CD4-positive, CD25-positive, alpha-beta regulatory T cell (primary cell): ENCODE measurements at places on chromosomes 2 and 18. TPM values are rescaled to one million over a fixed set of nuclear protein-coding genes. Genes with fewer than 3 reads are reported as not detected.

Gene TMEM198
- total RNA-seq, result 0.62 TPM

Gene FBXO15
- total RNA-seq, result not detected

Gene REG1B
- not detected for total RNA-seq

Gene GREB1
- total RNA-seq, result 0.35 TPM

Gene CKAP2L
- 3.4 TPM for total RNA-seq

Gene MPP4
- total RNA-seq, result not detected

Gene TRIM43
- total RNA-seq, result not detected

Gene C2orf80
- not detected for total RNA-seq

Gene GATA6
- 0.10 TPM for total RNA-seq

Gene ZNF804A
- total RNA-seq, result not detected

Gene HOXD12
- not detected for total RNA-seq

Gene CIB4
- total RNA-seq, result not detected

DNA sequence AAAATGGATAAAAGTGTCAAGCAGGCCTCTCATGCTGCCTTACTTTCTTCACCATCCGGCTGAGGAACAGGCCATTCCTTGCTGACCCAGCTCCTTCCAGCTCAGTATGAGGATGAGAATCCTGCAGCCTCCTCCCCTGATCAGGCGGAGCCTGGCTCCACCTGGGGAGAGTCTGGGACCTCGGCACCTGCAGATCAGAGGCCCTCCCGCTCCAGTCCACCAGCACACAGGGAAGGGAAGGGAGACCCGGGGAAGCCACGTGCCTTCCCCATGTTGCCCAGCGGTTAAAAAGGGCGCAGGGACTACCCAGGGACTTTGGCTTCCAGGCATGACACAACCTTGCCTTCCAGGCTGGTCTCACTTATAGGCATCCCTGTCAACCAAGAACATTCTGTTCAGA lies 172.0 kb downstream of the NDUFA10 start:
- no peak overlapping the region for H3K4me3 ChIP-seq
- H3K4me1 ChIP-seq, result no peaks in the 10 kb centered on the region
- H3K36me3 ChIP-seq, result no peaks in the 10 kb centered on the region

GRCh38 chr18:45653090-45653489 lies 37.8 kb downstream of the SLC14A2 start:
- no peak overlapping the region for H3K4me3 ChIP-seq
- H3K27ac ChIP-seq, result no peak overlapping the region
- no peaks in the 10 kb centered on the region for H3K36me3 ChIP-seq
- no peak for DNase-seq

GRCh38 chr18:48217258-48218250 lies 191.6 kb downstream of the ZBTB7C start:
- H3K4me3 ChIP-seq, result no peak overlapping the region
- no peaks in the 10 kb centered on the region for H3K36me3 ChIP-seq
- no peak overlapping the region for H3K27ac ChIP-seq
- DNase-seq, result no peak
- no peaks in the 10 kb centered on the region for H3K4me1 ChIP-seq

DNA sequence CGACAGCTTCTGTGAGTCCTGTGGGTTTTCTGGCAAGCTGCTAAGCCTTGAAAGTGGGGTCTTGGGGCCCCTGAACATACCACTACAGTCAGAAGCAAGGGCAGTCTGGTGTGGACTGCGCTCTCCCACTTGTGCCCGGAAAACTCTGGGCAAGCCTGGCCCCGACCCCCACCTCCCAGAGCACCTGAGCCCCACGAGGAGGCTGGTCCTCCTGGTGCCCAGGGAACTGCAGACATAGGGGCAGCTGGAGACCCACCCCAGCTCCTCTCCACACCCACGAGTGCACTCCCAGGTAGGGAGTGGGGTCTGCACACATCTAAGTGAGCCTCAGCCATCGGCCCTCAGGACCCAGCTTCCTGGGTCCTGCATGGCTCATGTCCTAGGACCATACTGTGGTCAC lies 16.2 kb upstream of the GPC1 start:
- H3K27me3 ChIP-seq, result no peaks in the 10 kb centered on the region
- no peaks in the 10 kb centered on the region for H3K4me1 ChIP-seq
- no peak overlapping the region for H3K27ac ChIP-seq

GRCh38 chr2:70344195-70344594 lies 42.3 kb upstream of the FAM136A start:
- no peak overlapping the region for H3K4me3 ChIP-seq
- H3K27ac ChIP-seq, result no peak overlapping the region
- no peaks in the 10 kb centered on the region for H3K4me1 ChIP-seq
- DNase-seq, result no peak

- no peak overlapping the region for H3K4me3 ChIP-seq
- no peaks in the 10 kb centered on the region for H3K4me1 ChIP-seq
- H3K27ac ChIP-seq, result no peak overlapping the region
- DNase-seq, result no peak
- H3K27me3 ChIP-seq, result no peaks in the 10 kb centered on the region
Observed at GRCh38 chr2:235286622-235287374, 207.0 kb upstream of the AGAP1 start.

DNA sequence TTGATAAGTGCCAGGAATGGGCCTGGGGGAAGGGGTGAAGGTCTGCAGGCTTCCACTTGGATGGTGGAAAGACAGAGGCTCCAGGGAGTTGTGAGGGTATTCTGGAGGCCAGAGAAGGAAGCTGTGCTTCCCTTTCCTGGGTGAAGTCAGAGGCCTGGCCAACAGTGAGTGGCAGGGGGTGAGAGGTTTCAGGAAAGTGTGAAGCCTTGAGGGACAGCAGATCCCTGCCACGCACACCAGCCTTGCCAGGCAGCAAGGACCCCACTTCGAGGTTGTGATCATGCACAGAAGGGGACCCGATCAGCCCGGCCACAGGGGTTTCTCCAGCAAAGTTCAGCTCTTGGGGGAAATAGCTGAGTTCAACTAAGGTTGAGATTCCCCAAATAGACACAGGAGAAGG lies 66.5 kb downstream of the SMAD7 start:
- H3K4me1 ChIP-seq, result no peaks in the 10 kb centered on the region
- H3K27ac ChIP-seq, result no peak overlapping the region
- H3K36me3 ChIP-seq, result no peaks in the 10 kb centered on the region

DNA sequence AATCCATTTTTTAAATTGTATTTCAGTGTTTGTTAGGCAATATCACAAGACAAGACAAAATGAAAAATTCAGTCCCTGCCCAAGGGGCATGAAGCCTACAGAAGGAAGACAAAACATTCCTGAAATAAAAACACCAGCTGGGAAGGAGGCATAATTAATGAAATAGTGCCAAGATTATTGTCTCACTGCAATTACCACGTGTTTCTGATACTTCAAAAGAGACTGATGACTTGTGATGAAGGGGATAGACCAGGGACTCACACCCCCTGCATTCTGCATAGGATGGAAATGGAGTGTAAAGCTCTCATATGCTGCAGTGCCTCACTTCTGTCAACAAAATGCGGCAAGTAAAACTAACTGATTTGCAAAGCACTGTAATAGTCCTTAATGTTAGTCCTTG lies 178.1 kb downstream of the BARD1 start:
- H3K36me3 ChIP-seq, result no peaks in the 10 kb centered on the region
- H3K4me1 ChIP-seq, result no peaks in the 10 kb centered on the region
- no peaks in the 10 kb centered on the region for H3K27me3 ChIP-seq
- no peak overlapping the region for H3K27ac ChIP-seq
- no peak overlapping the region for H3K4me3 ChIP-seq

GRCh38 chr2:128324897-128325410 lies 6.3 kb upstream of the HS6ST1 start:
- peaks cover 9% of the 10 kb centered on the region for H3K4me1 ChIP-seq
- no peak for DNase-seq
- no peaks in the 10 kb centered on the region for H3K27me3 ChIP-seq
- no peaks in the 10 kb centered on the region for H3K36me3 ChIP-seq

DNA sequence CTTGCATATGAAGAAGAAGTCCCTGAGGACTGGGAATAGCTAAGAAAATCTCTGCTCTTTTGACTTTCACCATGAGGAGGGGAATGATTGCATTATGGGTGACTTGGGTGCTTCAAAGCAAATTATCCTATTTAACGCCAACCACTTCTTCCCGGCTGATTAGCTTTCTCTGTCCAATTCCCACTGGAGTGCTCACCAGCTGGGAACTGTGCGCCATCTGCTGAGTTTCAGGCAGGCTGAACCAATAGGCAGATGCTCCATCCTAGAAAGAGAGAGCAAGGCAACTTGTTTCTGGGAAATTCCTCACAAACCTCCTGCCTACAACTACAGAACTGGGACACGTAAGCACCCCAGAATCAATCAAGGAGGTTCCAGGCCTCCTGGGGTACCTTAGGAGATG lies 49.4 kb downstream of the POLE4 start:
- H3K4me3 ChIP-seq, result no peak overlapping the region
- no peaks in the 10 kb centered on the region for H3K27me3 ChIP-seq
- H3K4me1 ChIP-seq, result no peaks in the 10 kb centered on the region

GRCh38 chr2:162992828-162993227 lies 154.3 kb upstream of the KCNH7 start:
- no peak overlapping the region for H3K4me3 ChIP-seq
- DNase-seq, result no peak
- H3K27me3 ChIP-seq, result no peaks in the 10 kb centered on the region
- no peaks in the 10 kb centered on the region for H3K36me3 ChIP-seq
- H3K27ac ChIP-seq, result no peak overlapping the region

- no peaks in the 10 kb centered on the region for H3K27me3 ChIP-seq
- DNase-seq, result no peak
- no peak overlapping the region for H3K4me3 ChIP-seq
- peak overlapping the region; percentile 78 for H3K27ac ChIP-seq
Observed at GRCh38 chr18:63218472-63218871, 101.1 kb downstream of the BCL2 start.

DNA sequence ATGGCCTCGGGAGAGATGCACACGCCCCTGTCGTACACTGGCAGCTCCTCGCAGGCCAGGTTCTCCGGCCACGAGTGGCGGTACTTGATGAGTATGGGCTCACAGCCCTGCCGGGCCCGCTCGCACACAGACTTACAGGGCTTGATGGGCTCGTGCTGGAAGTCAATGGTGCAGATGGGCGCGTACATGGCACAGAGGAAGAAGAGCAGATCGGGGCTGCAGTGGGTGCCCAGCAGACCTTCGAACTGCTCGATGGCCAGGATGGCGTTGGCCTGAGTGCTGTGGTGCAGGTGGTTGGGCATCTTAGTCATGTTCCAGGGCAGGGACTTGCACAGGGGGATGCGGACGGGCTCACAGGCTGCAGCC lies 359 bp downstream of the FRZB start:
- H3K36me3 ChIP-seq, result no peaks in the 10 kb centered on the region
- H3K27me3 ChIP-seq, result peaks cover 19% of the 10 kb centered on the region
- peak; percentile 1 for DNase-seq
- no peaks in the 10 kb centered on the region for H3K4me1 ChIP-seq
- no peak overlapping the region for H3K27ac ChIP-seq

GRCh38 chr2:25340181-25340921 lies 1.4 kb downstream of the DNMT3A start:
- peaks cover 59% of the 10 kb centered on the region for H3K4me1 ChIP-seq
- H3K4me3 ChIP-seq, result no peak overlapping the region
- H3K36me3 ChIP-seq, result no peaks in the 10 kb centered on the region
- H3K27ac ChIP-seq, result peak overlapping the region; percentile 41

DNA sequence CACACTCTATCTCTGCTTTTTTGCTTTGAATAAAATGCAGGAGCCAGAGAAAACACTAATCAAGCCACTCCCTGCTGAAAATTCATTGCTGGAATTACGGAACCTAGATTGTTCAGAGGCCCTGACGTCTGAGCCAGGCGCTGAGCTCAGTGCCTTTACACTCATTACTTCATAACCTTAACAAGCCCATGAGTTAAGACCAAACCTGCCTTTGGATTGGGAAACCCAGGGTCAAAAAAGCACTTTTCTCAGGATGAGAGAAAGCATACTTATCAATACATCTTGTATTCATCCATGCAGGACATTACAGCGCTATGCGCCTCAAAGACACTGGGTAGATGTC lies 762 bp downstream of the INO80C start:
- no peaks in the 10 kb centered on the region for H3K36me3 ChIP-seq
- H3K4me3 ChIP-seq, result peak overlapping the region; percentile 99
- H3K4me1 ChIP-seq, result peaks cover 9% of the 10 kb centered on the region
- DNase-seq, result no peak

- no peaks in the 10 kb centered on the region for H3K4me1 ChIP-seq
- no peak overlapping the region for H3K27ac ChIP-seq
- no peaks in the 10 kb centered on the region for H3K27me3 ChIP-seq
- DNase-seq, result no peak
Observed at GRCh38 chr2:142865924-142866323, 11.5 kb upstream of the KYNU start.

GRCh38 chr2:10933700-10934225 lies 22.0 kb downstream of the KCNF1 start:
- H3K27me3 ChIP-seq, result peaks cover 3% of the 10 kb centered on the region
- H3K27ac ChIP-seq, result no peak overlapping the region
- no peaks in the 10 kb centered on the region for H3K36me3 ChIP-seq

DNA sequence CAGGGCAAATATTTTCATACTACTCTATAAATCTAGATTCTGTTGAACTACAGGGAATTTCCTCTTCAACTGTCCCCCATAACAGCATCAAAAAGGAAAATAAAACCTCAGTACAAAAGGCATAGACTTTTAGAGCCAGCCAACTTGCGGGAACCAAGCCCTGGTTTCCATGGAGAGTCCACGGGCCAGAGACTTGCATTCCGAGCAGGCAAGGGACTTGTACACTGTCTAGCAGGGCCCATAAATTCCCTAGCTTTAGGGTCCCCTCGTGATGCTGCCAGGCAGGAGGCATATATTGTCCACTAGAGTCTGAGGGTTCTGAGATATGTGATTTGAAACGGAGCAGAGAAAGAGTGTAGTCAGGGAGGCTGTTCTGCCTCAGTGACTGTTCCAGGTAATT lies 153.1 kb upstream of the SLC14A2 start:
- no peak overlapping the region for H3K4me3 ChIP-seq
- DNase-seq, result no peak
- H3K4me1 ChIP-seq, result no peaks in the 10 kb centered on the region
- no peaks in the 10 kb centered on the region for H3K36me3 ChIP-seq

DNA sequence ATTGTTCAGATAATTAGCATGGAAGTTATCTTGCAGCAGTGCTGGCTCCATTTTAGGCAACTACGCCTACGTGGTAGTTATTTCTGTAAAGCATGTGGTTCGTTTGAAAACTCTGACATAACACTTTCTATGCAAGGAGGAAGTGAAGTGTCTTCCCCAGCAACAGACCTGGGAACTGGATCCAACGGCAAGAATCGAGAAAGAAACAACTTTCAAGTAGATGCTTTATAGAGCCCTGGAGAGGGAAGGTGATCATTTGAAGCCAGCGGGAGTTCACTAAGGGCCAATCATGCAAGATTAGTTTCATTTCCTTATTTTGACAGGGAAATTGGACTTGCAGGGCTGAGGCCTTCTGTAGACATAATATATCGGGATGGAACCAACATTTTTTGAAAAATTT lies 218.3 kb downstream of the ACKR3 start:
- H3K27ac ChIP-seq, result no peak overlapping the region
- H3K27me3 ChIP-seq, result no peaks in the 10 kb centered on the region
- H3K4me3 ChIP-seq, result no peak overlapping the region
- no peak for DNase-seq
- H3K4me1 ChIP-seq, result no peaks in the 10 kb centered on the region

GRCh38 chr2:95009412-95009811 lies 16.1 kb upstream of the MAL start:
- H3K27ac ChIP-seq, result no peak overlapping the region
- H3K27me3 ChIP-seq, result no peaks in the 10 kb centered on the region
- H3K4me3 ChIP-seq, result no peak overlapping the region
- no peaks in the 10 kb centered on the region for H3K36me3 ChIP-seq

- no peak overlapping the region for H3K4me3 ChIP-seq
- no peaks in the 10 kb centered on the region for H3K27me3 ChIP-seq
- H3K36me3 ChIP-seq, result no peaks in the 10 kb centered on the region
- H3K4me1 ChIP-seq, result no peaks in the 10 kb centered on the region
- DNase-seq, result no peak
Observed at GRCh38 chr2:119490106-119490505, 34.2 kb downstream of the SCTR start.
